ENCODE measurements at places on chromosomes 2 and 18.

DNA sequence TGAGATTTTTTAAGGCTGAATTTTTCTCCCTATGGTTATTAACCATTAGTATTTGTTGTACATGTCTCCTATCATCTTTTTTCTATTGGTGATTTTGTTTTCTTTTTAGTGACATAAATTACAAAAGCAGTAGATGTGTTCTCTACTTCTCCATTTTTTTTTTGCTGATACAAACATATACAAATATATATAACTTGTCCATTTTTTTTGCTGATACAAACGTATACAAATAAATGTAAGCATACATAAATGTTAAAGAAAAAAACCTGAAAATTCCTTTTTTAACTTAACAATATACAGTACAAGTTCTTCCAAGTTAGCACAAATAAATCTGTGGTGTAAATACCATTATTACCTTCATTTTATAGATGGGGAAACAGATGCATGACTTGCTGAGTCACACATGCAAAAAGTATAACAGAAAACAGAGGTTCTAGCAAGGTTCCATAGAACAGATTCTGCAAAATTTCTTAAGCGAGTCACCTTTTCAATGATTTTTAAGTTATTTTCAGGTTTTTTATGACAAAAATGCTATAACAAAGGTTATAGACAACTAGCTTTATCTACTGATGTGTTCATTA is 2.1 kb downstream of the MSGN1 start:
- no peak for DNase-seq

DNA sequence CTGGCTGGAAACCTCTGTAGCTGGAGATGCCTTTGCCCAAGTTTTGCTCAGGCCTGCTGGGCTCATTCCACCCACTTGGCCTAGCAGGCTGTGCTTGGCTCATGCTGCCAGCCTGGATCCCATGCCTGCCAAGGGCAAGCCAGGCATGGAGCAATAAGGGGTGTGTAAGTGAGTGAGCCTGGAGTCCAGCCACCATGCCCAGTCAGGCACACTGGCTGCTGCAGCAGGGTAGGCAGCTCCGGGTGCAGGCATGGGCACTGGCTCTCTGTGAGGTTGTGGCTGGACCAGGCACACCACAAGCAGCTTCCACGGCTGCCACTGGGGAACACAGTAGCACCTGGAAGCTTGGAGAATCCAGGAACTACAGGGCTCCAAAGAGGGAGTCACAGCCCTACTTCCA is 147.7 kb upstream of the HS6ST1 start:
- DNase-seq, result no peak

GRCh38 chr2:183474912-183475695 is 350.9 kb downstream of the NUP35 start:
- no peak for DNase-seq

DNA sequence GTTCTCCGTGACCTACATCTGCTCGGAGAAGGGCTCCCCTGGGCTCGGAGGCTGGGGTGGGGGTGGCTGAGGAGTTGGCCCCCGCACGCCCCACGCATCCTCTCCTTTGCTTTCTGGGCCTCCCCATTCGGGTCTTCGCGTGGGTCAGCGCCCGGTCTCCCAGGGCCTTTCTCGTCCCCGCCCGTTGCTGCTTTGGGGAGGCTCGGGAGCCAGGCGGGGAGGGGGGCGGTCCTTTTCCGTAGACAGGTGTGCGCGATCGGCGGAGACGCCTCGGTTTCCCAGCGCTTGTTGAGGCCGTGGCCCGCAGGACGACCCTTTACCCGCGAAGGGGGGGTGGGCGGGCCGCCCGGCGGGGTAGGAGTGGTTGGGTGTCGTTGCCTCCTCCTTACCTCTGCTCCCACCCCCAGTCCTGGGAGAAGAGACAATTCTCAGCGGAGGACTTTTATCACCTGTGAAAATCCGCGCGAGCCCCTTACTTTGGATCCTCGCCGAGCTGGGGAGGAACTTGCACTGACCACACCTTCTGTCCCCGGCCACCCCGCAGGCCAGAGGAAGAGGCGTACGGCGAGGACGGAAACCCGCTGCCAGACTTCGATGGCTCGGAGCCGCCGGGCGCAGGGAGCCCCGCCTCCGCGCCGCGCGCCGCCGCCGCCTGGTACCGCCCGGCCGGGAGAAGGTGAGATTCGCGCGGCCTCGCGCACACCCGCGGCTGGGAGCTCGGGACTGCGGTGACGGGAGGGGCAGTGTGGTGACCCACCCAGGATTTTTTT is 2.6 kb downstream of the ADCYAP1 start:
- no peak for DNase-seq

DNA sequence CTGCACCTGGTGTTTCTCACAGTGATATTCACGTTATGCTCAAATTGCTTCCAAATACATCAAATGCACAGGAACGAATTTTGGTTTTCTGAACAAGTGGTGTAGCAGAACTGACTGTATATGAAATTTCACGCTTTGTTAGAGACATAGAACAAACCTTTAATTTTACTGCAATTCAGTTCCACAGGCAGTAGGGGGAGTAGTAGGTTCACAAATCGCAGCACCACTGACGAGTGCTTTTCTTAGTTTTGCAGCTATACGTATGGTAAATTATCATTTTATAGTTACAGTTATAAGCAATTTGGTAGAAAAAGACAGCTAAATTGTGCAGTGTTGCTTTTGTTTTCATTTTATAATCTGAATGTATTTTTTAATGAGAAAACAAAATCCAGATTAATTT is 113.3 kb downstream of the KIAA1328 start:
- DNase-seq, result peak; percentile 14

DNA sequence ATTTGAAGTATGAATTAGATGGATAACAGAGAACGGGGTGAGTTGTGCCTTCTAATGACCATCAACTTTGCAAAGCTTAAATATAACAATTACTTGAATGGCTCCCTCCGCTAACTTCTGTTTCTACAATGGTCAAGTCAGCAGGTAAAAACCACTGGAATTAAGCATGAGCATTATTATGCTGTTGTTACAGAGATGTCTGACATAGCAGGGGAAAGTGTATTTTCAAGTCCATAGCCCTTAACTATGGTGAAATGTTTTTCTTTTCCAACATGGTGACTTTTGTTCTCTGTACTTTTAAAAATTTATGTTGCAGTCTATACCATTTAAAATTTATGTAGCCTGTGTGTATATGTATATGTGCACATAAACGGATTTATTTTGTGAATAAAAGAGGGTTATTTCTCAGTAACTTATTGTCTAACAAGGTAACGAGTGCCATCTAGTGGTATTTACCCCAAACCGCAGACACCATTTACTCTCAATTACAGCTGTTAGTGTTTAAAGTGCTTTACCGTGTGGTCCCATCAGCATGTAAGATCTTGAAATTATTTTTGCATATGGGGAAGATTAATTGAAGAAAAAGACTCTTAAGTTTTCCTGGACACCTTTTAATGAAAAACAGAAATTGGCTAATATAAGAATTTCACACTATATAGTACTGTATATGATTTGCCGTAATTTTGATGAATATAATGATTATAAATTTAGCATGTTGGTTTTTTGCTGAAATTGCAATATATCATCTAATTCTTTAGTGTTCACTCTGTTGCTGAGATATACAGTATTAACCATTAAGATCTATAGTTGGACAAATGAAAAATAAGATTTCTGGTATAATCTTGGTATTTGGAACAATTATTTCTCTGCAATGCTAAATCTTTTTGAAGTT is 78.2 kb downstream of the UBE2E3 start:
- DNase-seq, result peak; percentile 59

- peak; percentile 54 for DNase-seq
Observed at GRCh38 chr2:177265824-177266817, 1.6 kb upstream of the NFE2L2 start.

- DNase-seq, result no peak
Observed at GRCh38 chr2:58098254-58099095, 51.9 kb downstream of the VRK2 start.

Data from CD4-positive, alpha-beta T cell treated with Interleukin-15 for 4 hours (primary cell).